ENCODE measurements at places on chromosomes 2 and 18.

- no peak for DNase-seq
Observed at GRCh38 chr2:1747065-1747941, 3.0 kb upstream of the PXDN start.

GRCh38 chr2:142796161-142796560 is 81.3 kb upstream of the KYNU start:
- DNase-seq: no peak

DNA sequence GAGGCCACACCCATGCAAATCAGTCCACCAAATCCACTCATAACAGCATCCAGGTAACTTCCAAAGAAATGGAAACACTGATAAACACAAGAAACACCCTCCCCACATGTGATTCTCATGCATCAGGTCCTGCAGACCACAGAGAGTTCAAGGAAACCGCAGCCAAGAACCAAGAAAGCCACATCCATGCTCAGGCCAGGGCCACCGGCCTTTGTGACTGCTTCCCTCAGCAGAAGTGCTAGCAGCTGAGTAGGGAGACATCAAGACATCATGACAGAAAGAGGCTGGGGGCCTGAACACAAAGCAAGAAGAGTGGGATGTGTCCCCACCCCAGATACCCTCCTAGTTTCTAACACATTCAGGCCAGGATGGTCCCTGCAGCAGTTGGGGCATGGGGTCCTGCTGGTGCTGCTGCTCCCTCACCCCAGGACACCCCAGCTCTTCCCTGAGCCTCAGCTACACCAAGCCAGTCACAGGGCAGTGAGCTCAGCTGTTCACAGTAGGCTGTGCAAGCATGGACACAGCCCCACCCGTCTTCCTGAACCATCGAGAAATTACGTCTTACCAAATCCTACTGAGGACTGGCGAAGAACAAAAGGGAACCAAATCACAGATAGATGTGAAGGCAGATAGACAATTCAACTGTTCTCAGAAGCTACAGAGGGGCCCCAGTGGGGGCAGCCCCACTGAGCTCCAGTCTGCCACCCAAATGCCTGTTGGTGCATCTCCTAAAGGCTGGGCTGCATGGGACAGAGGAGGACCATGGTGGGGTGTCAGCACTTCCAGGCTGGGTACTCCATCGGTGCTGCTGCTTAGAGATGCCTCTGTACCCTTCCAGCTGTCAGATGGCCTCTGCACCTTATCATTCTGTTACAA is 60.9 kb downstream of the HDAC4 start:
- DNase-seq: no peak

- no peak for DNase-seq
Observed at GRCh38 chr18:40347261-40347660, 1607.8 kb upstream of the PIK3C3 start.

GRCh38 chr2:137797641-137798040 is 166.6 kb upstream of the HNMT start:
- no peak for DNase-seq

DNA sequence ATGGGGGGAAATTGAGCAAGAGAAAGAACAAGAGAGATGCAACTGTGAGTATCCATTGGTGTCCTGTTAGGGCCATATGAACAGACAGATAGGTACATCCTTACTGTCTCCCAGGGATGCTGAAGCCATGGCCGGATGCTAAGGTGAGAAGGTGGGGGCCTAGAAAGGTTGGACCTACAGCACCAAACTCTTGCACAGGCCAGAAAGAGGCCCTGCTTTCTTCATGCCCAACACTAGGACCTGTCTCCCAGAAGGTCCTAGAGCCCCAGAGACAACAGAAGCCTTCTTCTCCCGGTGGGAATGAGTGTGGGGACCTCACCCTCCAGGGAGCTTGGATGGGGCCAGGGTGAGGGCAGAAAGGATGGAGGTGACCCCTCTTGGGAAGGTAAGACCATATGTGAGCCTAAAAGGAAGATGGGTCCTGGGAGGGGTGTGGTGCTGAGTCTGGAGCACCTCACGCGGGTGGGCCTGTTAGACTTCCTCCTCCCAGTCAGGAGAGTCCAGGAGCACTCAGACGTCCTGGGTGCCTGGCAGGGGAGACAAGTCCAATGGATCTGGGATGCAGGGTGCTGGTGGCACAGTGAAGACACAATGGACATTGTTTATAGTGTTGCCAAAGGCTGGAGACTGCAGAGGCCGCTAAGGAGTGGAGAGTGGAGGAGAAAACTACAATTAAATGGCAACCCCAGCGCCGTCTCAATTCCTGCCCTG is 265.3 kb downstream of the CYP26B1 start:
- no peak for DNase-seq

GRCh38 chr2:230915319-230915718 is 9.7 kb downstream of the GPR55 start:
- no peak for DNase-seq
